Cortex of kidney (tissue), 1 donor: ENCODE measurements at places on chromosomes 4 and X.

- no peak for DNase-seq
Measured at GRCh38 chrX:2507904-2508627, 7.3 kb upstream of the DHRSX start.

- no peak for DNase-seq
Measured at GRCh38 chr4:94453391-94453963, 1.7 kb downstream of the PDLIM5 start.

GRCh38 chr4:142347241-142347640 is 498.9 kb downstream of the INPP4B start:
- DNase-seq, result no peak

DNA sequence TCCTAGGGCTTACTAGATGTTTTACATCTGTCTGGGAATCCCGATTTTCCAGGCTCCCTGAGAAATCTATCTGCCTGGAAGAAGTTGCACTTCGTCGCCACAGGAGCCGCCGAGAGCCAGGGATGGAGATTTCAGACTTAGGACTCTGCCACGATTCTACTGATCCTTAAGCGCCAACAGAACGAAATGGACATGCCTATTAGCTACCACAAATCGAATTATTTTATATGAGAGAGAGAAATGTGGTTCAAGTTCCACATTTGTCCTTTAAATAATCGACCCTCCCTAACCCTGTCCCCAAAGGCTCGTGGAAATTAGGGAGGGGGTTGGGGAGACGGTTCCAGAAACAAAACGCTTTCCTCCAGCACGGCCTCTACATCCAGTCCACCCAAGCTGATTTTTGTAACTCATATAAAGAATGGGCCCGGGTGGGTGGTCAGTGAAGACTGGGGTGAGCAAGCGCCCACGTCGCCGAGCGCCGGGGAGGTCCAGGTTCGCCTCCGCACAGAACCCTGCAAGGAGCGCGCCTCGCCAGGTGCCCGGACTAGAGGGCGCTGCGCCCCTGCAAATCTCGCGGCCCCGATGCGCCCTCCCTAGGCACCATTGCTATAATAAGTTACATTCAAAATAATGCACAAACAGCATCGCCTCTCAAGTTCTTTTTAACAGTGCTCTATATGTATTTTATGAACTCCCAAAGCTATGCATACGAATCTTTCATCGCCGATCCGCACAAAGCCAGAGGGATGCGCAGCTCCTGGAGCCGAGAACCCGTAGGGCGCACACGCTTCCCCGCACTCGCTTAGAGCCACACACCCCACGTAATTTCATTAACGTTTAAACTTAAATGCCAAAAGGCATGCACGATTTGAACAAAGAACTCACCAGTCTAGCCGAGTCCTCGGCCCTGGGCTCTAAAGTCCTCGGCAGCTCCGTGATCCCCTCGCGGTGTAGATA is 2.1 kb upstream of the FAT1 start:
- DNase-seq, result no peak

DNA sequence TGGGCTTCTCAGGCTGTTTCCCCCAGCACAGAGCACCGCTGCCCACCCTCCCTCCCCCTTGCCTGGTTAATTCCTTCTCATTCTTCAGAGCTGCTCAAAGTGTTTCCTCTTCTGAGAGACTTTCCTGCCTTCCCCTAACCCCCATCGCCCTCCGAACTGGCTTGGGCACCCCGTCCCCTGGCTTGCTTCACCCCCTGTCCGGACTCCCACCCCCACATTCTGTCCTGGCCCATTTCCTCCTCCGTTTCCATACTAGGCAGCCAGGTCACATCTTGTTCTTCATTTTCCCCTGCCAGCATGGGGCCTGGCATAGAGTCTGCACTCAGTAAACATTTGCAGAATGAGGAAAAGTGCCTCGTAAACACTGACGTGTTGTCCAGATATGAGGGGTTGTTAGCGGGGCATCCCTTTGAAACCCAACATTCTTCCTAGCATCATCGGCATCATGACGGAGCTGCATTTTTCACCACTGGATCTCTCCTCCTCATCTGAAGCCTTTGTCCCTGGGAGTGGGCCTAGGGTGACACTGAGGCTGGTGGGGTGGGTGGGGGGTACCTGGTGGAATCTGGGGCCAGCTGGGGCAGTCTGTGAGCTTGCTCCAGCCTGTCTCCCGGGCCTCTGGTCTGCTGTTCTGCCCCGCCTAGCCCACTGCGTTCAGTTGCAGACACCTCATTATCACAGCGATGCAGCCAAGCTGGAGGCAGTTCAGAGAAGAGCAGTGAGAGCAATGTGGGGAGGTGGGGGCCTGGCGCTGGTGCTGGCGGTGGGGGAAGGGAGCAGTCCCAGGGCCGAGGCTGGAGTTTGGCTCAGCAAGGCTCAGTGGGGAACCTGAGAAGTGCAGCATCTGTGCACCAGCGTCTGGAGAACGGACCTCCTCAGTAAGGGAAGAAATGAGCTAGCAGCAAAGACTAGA is 149.4 kb upstream of the PJA1 start:
- no peak for DNase-seq

- DNase-seq, result no peak
Measured at GRCh38 chr4:52263607-52264006, 212.5 kb downstream of the SPATA18 start.

DNA sequence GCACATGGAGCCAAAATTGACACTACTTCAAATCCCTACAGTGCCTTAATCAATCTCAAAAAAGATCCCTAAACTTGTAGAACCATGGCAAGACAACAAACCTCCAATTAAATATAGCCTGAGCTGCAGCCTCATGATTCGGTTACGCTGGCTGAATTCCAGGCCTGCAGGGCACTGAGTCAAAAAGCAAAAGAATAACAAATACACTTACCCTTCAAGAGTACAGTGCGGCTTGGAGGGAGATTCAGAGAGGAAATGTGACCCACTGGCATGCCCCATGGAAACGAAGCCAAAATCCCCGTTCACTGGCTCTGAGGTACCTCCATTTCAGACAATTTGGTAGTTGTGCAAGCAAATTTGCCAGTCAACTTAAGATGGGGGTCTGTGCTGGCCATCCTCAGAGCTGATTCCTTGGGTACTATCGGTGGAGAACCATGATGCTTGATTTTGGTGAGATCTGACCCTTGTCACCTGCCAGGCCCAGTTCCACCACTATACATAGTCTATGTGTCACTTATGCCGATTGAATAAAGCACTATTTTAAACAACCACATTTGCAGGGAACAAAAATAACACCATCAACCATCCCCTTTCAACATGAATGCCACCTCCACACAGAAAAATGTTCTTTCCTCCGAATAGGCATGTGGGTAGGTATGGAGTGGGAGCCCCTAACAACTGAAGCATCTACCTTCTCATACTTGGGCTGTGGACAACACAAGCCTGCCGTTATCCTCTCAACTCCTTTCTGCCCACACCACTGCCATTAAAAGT is 2.1 kb downstream of the C4orf54 start:
- no peak for DNase-seq

DNA sequence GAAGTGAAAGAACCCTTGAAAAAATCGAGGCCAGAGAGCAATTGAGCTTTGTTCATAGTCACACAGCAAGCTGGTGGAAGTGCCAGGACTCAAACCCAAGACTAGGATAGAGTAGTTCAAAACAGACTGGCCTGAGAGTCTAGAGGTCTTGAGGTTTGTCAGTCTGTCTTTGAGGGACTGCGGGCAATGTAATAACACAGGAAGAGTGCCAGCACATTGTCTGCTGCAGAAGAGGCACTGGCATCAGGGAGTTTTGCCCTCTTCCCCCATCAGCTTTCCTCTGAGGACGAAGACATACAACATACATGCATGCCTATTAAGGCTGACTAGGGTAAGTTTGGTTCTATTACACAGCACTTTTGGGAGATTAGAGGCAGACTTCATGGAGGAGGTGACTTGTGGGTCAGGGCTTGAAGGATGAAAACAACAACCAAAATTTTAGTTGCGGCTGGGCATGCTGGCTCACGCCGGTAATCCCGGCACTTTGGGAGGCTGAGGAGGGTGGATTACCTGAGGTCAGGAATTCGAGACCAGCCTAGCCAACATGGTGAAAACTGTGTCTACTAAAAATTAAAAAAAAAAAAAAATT is 64.1 kb upstream of the LAS1L start:
- DNase-seq, result no peak

DNA sequence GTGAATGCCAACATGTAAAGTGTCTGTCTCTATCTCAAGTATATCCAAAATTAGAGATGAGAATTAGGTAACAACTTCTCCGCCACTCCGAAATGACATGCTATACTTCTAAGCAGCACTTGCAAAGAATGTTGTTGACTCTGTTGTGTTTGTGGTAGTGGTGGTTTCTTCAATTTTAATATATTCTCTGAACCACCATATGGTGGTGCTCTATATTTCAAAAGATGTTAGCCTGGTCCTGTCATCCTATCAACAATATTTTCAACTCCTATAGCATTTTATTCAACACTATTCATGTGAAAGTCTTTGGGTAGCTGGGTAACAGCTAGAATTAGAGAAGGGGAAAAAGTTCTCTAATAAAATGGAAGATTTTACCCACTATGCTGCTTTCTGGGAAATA is 1622.8 kb upstream of the IGFBP7 start:
- DNase-seq, result no peak

DNA sequence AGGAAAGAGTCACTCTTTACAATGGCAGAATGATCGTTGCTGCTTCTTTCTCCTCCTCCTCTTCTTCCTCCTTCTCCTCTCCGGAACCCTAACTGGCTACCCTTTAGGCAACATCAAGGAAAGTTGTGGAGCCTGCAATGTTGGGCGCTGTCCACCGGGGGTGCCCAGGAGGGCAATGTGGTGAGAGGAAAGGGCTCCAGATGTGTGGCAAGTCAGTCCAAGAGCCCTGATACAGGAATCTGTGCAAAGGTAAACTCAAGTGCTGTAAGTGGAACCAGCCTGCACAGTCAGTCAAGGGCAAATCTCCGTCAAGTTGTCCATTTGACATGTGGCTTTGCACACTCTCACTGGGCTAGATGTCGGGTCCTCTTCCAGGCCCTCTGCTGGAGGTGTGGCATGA is 2.8 kb downstream of the RTL5 start:
- DNase-seq, result no peak

DNA sequence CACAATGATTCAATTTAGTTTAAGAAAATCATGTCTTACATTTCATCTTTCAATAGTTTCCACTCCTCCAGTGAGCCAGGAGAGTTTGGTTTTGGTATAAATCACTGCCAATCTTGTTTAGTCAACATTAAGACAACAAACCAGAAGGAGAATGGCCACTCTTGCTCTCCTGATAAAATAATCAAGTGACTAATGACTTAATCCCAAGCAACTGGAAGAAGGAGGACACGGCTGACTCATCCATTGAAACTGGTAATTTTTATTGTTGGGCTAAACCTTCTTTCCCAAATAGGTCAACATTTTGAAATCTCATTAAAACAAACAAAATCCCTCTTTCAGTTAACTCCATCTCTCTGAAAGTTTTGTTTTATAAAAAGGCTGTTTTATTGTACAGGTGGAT is 230.2 kb downstream of the CLCN4 start:
- DNase-seq, result no peak

- no peak for DNase-seq
Measured at GRCh38 chrX:74293343-74293946, 10.5 kb upstream of the ZCCHC13 start.
